ENCODE measurements at places on chromosomes 3 and 15.
A peak's percentile ranks its signal among the peaks of the same experiment; 100 is the strongest.

- no peak for DNase-seq
These were observed 141.0 kb downstream of the GABRB3 start for GRCh38 chr15:26631894-26632293.

DNA sequence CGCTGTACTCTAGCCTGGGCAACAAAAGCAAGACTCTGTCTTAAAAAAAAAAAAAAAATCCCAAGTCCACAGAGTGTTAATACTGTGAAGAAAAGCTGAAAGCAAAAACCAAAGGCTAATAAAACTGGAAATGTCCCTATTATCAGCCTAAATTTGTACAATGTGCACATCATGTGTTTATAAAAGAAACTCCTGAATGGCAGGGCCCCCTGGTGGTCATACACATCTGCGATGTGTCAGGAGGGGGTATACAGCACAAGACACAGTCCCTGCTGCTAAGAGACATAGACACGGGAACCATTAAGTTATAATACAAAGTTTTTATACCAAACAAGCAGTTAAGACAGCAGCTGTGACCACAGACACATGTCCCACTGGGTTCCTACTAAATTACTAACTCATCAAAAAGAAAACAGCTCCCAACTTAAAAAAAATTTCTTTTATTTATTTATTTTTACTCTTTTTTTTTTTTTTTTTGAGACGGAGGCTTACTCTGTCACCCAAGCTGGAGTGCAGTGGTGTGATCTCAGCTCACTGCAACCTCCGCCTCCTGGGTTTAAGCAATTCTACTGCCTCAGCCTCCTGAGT, 31.0 kb downstream of the IDH2 start:
- peak; percentile 41 for DNase-seq

DNA sequence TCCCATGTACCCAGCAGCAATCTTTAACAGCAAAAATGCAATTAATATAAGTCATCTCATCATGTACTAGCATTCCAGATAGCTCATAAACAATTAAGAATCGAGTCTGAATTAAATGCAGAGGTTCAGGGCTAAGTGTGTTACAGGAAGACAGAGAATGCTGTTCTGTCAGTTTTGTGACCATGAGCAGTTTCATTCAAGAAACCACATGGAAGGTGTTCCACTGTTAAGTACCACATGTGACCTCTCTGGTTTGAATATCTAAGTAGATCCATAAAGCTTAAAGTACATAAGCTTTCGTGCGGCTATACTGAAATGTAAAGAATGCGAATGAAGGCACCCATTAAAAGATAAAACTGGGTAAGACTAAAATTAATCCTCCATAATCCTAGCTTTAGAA, 272.3 kb downstream of the IL5RA start:
- DNase-seq: no peak

- DNase-seq: no peak
These were observed 468.4 kb upstream of the UBE2E2 start for GRCh38 chr3:22734756-22735155.

- peak; percentile 4 for DNase-seq
These were observed 49.4 kb upstream of the AKAP13 start for GRCh38 chr15:85330901-85331588.

DNA sequence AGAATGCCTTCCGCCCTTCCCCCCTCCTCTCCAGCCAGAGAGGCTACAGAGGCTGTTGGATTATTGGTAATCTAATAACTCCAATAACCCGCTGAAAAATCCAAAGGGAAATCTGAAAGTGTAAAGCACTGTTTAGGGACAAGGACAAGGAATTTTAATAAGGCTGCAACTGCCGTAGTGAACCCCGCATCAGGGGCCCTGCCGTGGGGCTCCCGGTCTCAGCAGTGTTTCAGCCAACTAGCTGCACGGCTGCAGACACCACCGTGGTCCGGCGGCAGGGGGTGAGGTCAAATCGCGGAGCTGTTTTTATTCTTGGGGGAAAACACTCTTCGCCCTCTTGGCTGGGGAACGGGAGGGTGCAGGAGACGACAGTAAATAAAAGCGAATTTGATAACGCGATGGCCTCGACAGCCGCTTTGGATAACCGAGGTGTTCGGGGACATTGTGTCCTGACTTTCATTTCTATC, 6.1 kb downstream of the BCL6 start:
- no peak for DNase-seq

GRCh38 chr3:184156522-184156955, 1.4 kb downstream of the DVL3 start:
- no peak for DNase-seq

- no peak for DNase-seq
These were observed 636.1 kb downstream of the MAGI1 start for GRCh38 chr3:65402597-65402996.

DNA sequence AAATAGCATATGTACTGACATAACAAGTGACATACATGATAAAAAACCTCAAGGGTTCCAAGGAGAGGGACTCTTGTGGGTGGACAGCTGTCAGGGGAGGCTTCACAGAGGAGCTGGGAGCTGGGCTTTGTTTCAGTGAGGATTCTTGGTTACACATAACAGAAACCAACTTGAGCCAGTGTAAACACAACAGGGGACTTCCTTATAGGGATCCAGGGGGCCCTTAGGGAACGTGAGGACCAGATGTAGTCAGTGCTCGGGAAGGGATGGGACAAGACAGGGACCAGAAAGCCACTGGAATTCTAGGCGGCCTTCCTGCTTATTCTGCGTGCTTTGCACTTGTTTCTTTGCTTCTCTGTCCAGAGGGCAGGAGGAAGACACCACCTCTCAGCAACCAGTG, 34.9 kb downstream of the SNAPC5 start:
- DNase-seq: no peak

GRCh38 chr15:49279521-49280456, 109.7 kb downstream of the GALK2 start:
- DNase-seq: no peak

DNA sequence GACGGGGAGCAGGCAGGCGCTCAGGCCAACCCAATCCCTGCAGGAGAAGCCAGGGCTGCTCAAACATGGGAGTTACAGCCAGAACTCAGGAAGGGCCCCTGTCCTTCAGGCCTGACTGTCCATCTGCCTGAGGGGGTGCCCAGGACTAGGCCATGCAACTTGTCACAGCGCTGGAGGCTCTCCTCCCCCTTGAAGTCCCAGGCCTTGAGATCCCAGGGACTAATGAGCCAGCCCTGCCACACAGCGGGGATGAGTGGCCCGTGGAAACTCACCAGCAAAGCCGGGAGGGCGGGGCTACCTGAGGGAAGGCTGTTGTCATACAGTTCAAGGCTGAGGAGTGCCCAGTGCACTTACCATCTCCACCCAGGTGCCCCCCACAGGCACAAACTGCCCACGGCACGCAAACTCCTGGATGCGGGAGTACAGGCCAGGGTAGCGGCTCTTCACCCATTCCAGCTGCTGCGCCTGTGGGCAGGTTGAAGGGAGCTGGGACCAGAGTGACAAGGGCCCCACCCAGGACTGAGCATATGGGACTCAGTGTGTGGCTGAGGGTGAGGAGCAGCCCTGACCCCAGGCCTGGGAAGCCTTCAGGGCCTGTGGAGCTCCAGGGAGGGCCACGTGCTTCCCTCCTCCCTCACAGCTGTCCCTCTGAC, 6.3 kb downstream of the MAN2C1 start:
- no peak for DNase-seq

- DNase-seq: no peak
These were observed 57.8 kb upstream of the HRH1 start for GRCh38 chr3:11096266-11097139.

DNA sequence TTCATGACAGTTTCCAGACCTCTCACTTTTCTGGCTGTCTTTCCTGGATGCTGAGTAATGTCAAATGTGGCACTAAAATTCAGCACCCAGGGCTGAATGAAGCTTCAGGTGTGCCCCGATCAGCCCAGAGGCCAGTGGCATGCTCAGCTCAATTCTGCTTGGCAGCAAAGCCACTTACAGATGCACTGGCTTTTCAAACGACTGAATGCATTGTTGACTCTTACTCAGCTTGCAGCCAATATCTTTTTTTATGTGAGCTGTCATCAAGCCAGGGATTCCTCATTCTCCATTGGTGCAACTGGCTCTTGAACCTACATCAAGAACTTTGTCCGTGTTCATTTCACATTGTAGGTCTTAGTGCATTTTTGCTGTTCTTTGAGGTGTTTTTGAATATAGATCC, 60.7 kb downstream of the ZDHHC19 start:
- no peak for DNase-seq

GRCh38 chr15:80804970-80805495, 25.9 kb downstream of the CEMIP start:
- peak; percentile 91 for DNase-seq

GRCh38 chr3:15651396-15651795, 49.9 kb downstream of the BTD start:
- no peak for DNase-seq

- DNase-seq: peak; percentile 13
These were observed 107.2 kb downstream of the CHST2 start for GRCh38 chr3:143226678-143227291.

DNA sequence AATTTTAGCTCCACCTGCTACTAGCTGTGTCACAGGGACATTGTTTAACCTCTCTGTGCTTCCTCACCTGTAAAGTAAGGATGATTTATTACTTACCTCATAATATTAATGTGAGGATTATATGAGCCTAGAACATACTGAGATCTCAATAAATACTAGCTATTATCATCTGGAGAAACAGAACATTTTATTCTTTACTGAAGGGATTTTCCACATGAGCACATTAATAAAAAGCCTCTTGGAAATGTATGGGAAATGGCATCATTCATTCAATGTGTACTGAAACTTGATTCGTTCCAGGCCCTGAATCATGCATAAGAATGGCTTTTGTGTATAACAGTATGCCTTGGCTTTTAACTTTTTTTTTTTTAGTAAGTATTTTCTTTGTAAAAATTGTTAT, 11.0 kb upstream of the CEMIP start:
- no peak for DNase-seq

GRCh38 chr3:169891886-169892285, 19.5 kb upstream of the SAMD7 start:
- no peak for DNase-seq

- DNase-seq: no peak
These were observed 18.6 kb upstream of the IGDCC3 start for GRCh38 chr15:65396283-65396964.

DNA sequence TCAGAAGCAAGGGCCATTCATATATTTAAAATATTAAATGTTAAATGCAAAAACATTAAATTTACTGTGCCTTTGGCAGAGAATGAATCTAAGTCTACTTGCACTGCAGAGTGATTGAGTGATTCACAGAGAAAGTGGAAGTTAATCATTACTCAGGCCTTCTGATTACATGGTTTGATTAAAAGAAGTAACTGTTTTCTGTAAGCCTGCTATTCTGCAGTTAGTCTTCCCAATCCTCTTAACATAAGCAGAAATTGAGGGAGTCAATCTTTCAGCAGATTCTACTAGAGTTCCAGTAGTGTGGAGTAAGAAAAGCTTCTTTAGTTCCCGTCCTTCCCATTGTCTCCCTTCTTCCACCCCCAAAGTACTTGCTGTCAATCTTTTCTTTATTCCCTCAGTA, 1.5 kb downstream of the NLGN1 start:
- peak; percentile 3 for DNase-seq

GRCh38 chr15:83984601-83985000, 251.0 kb upstream of the GOLGA6L4 start:
- no peak for DNase-seq

DNA sequence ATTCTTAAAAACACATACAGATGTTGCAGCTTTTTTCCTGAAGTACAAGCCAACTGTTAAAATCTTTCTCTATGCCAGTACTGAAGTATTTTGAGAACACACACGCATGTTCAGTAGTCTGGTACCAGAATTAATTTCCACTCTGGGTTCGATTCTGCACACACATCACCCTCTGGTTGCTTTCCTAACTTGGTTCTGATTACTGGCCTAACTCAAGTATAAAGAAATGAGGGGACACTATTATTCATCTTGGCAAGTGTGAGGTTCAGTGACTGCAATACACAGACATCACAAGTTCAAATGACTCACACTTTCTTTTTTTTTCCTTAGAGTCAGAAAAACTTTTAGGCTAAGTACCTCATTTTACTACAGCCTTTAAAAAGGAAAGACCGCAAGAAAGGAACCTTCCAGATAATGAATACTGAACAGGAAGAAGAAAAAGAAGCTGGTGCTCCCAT, 37.4 kb upstream of the LDHAL6B start:
- DNase-seq: no peak

DNA sequence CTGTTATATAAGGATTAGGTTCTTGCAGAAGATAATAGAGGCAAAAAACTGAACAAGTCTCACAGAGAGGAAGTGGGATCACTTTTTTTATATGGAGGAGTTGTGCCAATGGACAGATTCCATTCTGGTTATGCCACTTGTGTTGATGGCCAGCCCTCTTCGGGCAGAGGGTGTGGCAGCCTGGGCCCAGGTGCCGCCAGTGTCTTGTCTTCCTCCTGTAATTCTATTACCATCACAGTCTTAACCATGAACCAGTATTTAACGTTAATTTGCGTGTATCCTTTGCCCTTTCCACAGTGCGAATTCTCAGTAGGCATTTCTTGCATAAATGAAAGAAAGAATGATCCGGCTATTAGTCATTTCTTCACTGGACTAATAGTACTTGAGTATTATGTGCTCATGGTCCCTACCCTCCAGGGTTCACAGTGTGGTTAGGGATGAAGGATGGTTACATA, 7.0 kb upstream of the USP4 start:
- no peak for DNase-seq

DNA sequence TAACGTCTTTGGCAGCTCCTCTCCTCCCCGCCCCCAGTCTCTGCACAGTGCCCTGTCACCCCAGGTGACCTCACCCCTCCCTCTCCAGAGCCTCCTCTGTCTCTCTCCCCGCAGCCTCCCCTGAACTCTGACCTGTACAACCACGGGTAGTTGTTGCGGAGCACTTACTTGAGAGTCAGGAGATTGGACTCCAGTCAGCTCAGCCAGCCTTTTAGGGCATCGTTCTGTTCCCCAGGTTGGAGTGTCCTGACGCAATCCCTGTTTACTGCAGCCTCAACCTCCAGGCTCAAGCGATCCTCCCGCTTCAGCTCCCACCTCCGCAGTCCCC, 177.7 kb downstream of the UACA start:
- DNase-seq: no peak

GRCh38 chr3:52218937-52219650, 6.4 kb downstream of the TLR9 start:
- no peak for DNase-seq

GRCh38 chr15:68551296-68551635, 27.5 kb upstream of the CORO2B start:
- no peak for DNase-seq

GRCh38 chr3:38551026-38551832, 55.1 kb downstream of the EXOG start:
- DNase-seq: no peak
